ENCODE measurements at places on chromosomes 2 and 18. TPM values are rescaled to one million over a fixed set of nuclear protein-coding genes. Genes with fewer than 3 reads are reported as not detected.
A peak's percentile ranks its signal among the peaks of the same experiment; 100 is the strongest.

DNA sequence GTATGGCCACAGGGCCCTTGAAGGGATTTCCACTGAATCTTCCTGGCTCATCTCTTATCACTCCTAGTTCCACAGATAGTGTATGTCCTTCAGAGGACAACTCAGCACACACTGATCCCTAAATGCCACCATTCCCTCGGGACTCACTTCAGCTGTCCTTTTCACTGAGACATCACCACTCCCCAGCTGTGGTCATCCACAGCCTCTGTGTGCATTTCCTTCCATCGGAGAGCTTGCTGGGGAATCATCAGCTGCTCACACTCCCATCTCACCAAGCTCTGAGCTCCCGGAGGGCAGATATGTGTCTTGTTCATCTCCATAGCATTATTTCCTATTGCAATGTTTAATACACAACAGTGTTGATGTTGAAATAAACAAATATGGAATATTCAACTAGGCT lies 759.5 kb downstream of the RNF144A start:
- H3K4me3 ChIP-seq = no peak overlapping the region
- H3K27me3 ChIP-seq = no peaks in the 10 kb centered on the region
- no peaks in the 10 kb centered on the region for H3K36me3 ChIP-seq

- H3K4me3 ChIP-seq = no peak overlapping the region
- H3K27ac ChIP-seq = no peak overlapping the region
- no peaks in the 10 kb centered on the region for H3K27me3 ChIP-seq
- no peaks in the 10 kb centered on the region for H3K36me3 ChIP-seq
- H3K4me1 ChIP-seq = no peaks in the 10 kb centered on the region
- DNase-seq = no peak
Measured at GRCh38 chr18:49890041-49890440, 76.7 kb upstream of the ACAA2 start.

GRCh38 chr18:77316641-77317040 lies 67.0 kb downstream of the GALR1 start:
- no peaks in the 10 kb centered on the region for H3K36me3 ChIP-seq
- no peaks in the 10 kb centered on the region for H3K27me3 ChIP-seq
- H3K4me3 ChIP-seq = no peak overlapping the region
- no peak overlapping the region for H3K27ac ChIP-seq
- DNase-seq = no peak

DNA sequence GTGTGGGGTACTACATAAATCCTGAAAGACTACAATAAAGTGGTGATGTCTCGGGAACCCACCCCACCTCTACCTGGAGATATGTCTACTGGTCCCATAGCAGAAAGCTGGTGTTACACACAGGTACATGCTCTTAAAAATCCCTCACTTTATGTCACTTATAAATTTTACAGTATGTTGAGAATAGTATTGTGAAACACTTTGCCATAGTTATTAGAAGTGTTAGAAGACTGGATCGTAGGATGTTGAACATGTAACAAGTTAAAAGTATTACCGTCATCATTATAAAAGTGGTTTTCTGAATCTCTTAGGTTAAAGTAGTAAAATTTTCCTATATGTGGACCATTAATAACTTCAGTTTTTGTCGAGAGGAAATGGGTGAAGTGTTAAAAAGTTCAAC lies 48.6 kb downstream of the SPOPL start:
- no peaks in the 10 kb centered on the region for H3K27me3 ChIP-seq
- no peak overlapping the region for H3K27ac ChIP-seq
- H3K4me1 ChIP-seq = no peaks in the 10 kb centered on the region
- H3K4me3 ChIP-seq = no peak overlapping the region
- no peak for DNase-seq

DNA sequence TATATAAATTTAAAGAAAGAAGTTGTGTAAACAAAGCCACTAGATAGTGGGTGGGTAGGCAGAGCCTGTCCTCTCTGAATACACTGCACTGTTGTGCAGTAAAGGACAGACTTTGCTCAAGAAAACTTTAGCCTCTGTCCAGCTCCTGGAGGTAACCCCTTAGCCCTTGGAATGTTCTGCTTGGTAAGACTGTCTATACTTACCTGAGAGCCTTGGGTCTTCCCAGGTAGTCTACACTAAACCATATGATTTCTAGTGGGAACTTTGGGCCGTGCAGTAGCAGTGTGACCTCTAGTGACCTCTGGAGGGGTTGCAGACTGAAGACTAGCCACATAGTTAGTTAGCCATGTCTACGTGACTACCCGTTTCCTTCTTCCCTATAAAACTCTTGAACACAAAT lies 678.3 kb upstream of the NRXN1 start:
- no peaks in the 10 kb centered on the region for H3K27me3 ChIP-seq
- no peaks in the 10 kb centered on the region for H3K4me1 ChIP-seq
- no peak overlapping the region for H3K4me3 ChIP-seq
- H3K36me3 ChIP-seq = no peaks in the 10 kb centered on the region
- DNase-seq = peak; percentile 57
- H3K27ac ChIP-seq = no peak overlapping the region

- no peak for DNase-seq
- H3K27me3 ChIP-seq = no peaks in the 10 kb centered on the region
- H3K36me3 ChIP-seq = peaks cover 17% of the 10 kb centered on the region
- H3K4me3 ChIP-seq = no peak overlapping the region
Measured at GRCh38 chr2:135798762-135799161, 38.2 kb downstream of the LCT start.

DNA sequence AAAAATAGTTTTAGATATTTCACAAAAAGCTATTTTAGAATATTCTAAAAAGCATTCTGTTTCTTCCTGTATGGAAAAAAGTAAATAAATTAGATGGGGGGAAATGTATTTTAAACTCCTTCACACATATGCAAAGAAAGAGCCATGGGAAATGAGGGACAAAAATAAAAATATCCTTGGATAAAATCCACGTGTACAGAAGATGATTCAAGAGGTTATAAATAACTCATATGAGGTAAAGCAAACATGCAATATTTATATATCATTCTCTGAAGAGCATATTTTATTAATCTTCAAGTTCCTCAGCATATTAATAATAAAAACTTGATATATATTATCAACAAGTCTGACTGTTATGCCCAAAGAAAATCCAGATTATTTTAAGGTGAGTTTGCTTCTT lies 8.8 kb upstream of the GFPT1 start:
- no peaks in the 10 kb centered on the region for H3K4me1 ChIP-seq
- no peaks in the 10 kb centered on the region for H3K27me3 ChIP-seq
- H3K27ac ChIP-seq = no peak overlapping the region
- H3K4me3 ChIP-seq = no peak overlapping the region
- DNase-seq = no peak

DNA sequence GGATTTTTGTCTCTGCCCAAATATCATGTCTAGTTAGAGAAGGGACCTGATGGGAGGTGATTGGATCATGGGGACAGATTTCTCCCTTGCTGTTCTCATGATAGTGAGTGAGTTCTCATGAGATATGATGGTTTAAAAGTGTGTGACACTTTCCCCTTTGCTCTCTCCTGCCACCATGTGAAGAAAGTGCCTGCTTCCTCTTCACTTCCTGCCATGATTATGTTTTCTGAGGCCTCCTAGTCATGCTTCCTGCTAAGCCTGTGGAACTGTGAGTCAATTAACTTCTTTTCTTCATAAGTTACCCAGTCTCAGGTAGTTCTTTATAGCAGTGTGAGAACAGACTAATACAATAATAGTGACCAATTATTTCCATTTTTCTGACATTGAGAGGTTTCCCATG lies 167.3 kb upstream of the CYRIA start:
- no peaks in the 10 kb centered on the region for H3K4me1 ChIP-seq
- H3K27ac ChIP-seq = no peak overlapping the region
- no peaks in the 10 kb centered on the region for H3K36me3 ChIP-seq
- DNase-seq = no peak

GRCh38 chr18:59633961-59634485 lies 63.2 kb downstream of the CCBE1 start:
- no peak for DNase-seq
- no peak overlapping the region for H3K27ac ChIP-seq
- H3K4me1 ChIP-seq = 0 out of 2 replicates have a peak, but pooled peaks cover 5% of the 10 kb centered on the region

Gene DTNA
- total RNA-seq = 27.8 TPM

Gene CABYR
- 13.6 TPM for total RNA-seq

Gene MZT2A
- total RNA-seq = 127 TPM

Gene ZSWIM2
- total RNA-seq = not detected

Data from H9 (cell line).